ENCODE measurements at places on chromosomes 16 and 17.

GRCh38 chr17:46192189-46192438, 1.1 kb downstream of the KANSL1 start:
- no peak for DNase-seq

- DNase-seq, result peak; percentile 30
Measured at GRCh38 chr17:81991684-81992305, 14.4 kb downstream of the ASPSCR1 start.

GRCh38 chr16:46763147-46763546, 15.0 kb upstream of the MYLK3 start:
- no peak for DNase-seq

DNA sequence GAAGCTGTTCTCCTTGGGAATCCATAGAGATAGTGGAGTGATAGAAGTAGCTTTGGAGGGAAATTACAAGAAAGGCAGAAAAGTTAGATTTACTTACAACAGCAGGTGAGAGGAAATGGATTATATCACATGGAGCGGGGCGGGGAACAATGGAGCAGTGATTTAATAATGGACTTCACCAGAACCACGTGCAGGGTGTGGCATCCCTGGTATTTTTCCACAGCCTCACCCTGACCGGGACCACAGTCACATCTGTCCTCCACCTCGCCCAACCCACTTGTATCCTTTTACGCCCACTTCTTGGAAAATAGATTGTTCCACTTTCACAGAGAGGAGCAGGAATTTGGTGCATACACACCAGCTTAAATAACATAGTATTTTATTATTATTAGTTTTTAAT, 15.9 kb upstream of the CYB5B start:
- no peak for DNase-seq

DNA sequence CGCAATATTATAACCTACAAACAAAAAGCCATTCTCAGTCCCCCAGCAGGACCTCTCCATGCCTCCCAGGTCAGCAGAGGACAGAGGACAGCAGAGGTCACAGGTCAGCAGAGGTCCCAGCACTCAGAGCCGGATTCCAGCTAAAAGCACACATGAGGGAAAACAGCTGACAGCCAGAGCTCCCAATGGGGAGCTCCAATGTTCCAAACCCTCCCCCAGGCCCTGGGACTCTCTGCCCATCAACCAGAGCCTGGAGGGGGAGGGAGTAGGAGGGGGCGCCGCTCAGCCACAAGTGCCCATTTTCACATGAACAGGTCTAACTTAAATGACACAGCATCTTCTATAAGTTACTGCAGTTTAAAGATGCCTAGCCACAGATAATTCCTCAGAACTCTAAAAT, 77.5 kb downstream of the ANKRD11 start:
- DNase-seq, result no peak

- DNase-seq, result no peak
Measured at GRCh38 chr17:28712032-28712704, 480 bp upstream of the PROCA1 start.

DNA sequence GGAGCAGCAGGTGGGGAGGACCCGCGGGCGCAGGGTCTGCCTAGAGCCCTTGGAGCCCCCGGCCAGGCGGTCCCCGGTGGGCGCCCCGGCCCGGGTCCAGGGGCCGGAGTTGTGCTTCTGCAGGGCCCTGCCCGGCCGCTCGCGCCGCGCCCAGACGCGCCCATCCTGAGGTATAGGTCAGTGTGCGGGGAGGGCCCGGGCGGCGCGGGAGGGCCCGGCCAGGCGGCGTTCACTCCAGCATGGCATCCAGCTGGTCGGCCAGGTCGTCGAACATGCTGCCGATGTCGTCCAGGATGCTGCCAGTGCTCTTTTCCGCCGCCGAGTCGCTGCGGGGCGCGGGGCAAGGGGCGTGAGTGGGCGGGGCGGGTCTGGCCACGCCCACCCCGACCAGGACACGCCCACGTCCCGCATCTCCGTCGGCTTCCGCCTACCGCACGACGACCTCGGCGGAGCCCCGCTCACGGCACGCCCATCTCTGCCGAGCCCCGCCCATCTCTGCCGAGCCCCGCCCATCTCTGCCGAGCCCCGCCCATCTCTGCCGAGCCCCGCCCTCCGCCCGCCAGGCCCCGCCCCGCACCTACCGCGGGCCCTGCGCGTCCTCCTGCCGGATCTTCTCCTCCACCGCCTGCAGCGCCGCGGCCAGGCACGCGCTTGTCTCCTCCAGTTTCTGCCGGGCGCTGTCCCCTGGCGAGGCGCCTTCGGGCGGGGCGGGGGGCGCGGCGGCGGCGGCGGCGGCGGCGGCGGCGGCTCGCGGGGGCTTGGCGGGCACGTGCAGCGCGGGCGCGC, 17.9 kb downstream of the CASKIN1 start:
- DNase-seq, result peak; percentile 52

DNA sequence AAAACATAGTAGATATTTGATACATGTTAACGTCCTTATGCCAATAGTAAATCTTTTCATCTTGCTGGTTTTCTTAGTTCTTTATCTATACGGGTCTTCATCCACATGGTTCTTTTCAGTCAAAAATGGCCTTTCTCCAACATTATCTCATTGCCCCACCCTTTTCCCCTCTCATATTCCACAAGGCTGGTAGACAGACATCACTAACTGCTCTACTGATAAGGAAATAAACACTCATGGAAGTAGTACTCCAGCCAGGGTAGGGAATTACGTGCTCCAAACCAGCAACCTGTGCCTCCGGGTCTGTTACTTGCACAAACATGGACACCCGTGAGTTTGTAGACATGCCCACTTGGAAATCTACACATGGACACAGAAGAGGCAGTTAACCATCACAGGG, 141.4 kb downstream of the XYLT1 start:
- DNase-seq, result no peak
